NCI-H2081 treated with DMSO at 0.1 percent for 48 hours (cell line): ENCODE measurements at places on chromosomes 11 and 22.

- no peak for DNase-seq
These were observed 160.5 kb upstream of the TTC12 start for GRCh38 chr11:113153847-113154246.

GRCh38 chr11:69312453-69313404 lies 18.8 kb downstream of the MYEOV start:
- no peak for DNase-seq

DNA sequence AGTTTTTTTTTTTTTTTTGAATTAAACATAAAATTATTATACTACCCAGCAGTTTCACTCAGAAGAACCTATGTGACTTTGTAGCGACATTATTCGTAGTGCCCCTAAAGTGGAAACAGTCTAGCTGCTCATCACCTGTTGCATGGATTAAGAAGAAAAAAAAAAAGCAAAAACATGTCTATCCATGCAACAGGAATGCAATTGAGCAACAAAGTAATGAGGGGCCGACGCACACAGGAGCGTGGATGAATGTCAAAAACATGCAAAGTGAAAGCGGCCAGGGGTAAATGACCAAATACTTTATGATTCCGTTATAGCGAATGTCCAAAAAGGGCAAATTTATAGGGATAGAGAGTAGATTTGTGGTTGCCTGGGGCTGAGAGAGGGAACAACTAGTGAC lies 16.3 kb downstream of the MYO18B start:
- DNase-seq: no peak

DNA sequence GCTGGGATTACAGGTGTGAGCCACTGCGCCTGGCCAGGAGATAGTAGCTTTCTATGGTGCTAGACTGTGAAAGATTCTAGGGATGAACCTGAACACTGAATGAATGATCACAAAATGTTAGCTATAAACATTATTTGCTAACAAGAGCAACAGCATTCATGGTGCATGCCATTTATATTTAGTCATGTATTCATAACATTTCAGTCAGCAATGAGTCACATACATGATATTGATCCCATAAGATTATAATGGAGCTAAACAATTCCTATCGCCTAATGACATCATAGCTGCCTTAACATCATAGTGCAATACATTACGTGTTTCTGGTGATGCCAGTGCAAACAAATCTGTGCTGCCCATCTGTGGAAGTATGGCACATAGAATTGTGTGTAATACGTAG lies 164.1 kb downstream of the ARHGAP42 start:
- no peak for DNase-seq

GRCh38 chr22:46406349-46406748 lies 70.8 kb downstream of the TRMU start:
- no peak for DNase-seq

- DNase-seq: no peak
These were observed 10.8 kb downstream of the TTLL8 start for GRCh38 chr22:50047346-50047745.

GRCh38 chr11:86072211-86072610 lies 3.3 kb upstream of the PICALM start:
- DNase-seq: no peak
